Cerebellar nuclear complex (tissue), 1 donor: ENCODE measurements at places on chromosomes 5 and 9.

DNA sequence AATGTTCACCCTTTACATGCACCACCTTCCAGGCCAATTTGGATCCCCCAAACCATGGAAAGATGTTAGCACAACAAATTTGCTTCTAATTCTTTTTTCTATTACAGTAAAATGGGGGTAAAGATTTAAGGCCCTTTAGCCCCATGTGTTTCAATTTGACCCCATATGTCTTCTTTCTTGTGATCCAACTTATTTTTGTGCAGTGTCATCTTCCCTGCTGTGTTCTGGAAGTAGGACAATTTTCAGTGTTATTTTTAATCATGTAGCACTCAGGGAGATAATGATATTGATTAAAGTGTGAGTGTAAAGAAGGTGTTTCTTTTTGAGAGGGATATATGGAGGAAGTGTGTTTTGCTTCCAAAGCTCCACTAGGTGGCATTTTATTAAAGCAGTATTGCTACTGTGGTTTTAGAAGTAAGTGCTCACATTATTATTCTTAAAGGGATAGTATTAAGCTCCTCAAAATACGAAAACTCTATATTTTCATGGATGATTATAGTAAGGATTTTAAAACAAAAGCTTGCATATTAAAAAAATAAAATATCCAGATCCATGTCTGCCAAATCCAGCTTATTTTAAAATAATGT, 118.7 kb upstream of the ATP10B start:
- DNase-seq = no peak

DNA sequence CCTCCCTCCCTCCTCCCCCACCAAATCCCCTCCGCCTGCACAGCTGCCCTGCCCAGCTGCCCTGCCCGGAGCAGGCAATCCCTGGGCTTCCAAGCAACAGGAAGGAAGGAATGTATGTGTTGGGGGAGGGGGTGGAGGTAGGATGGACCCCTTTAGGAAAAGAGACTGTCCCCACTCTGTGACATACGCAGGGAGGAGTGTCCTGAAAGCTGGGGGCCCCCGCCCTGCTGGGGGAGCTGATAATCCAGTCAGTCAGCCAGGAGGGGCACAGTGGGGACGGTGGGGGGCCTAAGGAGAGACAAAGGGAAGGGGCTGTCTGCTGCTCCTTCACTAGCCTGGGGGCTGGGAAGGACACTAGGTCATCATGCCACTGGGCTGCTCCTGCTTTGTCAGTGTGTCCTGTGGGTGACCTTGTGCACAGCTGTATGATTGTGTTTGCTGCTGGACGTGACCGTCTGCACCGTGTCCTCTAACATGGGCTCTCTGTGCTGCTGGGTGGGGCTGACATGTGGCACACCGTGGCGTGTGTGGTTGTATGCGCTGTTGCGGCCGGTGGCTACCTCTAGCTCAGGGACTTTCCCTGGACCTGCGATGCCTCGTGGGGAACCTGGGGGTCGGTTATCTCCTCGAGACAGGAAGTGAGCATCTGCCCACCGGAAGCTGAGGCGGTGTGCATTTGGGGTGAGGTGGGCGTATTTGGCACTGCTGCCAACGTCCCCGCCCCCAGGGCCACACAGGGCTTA, 3.0 kb downstream of the N4BP3 start:
- no peak for DNase-seq

DNA sequence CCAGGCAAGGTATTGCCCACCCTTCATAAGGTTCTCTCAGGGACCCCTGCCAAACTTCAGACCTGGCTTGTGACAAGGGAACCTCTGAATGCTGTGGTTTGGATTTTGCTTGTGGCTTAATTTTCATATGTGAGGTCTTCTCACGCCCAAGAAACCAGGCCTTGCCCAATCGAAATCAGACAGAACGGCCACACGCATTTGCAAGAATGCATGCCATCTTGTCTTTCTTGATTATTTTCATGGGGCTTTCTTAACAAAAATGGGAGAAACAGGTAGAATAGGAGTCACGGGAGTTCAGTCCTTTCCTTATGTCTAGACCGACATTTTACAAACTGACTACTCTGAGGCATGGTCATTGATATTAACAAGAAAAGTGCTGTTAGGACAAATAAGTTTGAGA, 170.2 kb upstream of the PAPPA start:
- no peak for DNase-seq

- DNase-seq = no peak
Observed at GRCh38 chr9:91045041-91045440, 243.4 kb downstream of the SYK start.

GRCh38 chr5:40106847-40107246, 572.9 kb upstream of the PTGER4 start:
- DNase-seq = no peak
